ENCODE measurements at places on chromosomes 7 and 10.

- DNase-seq = no peak
These were observed 14.2 kb upstream of the PDCD4 start for GRCh38 chr10:110857265-110858171.

- DNase-seq = no peak
These were observed 192.2 kb upstream of the RHOBTB1 start for GRCh38 chr10:61136139-61136538.

DNA sequence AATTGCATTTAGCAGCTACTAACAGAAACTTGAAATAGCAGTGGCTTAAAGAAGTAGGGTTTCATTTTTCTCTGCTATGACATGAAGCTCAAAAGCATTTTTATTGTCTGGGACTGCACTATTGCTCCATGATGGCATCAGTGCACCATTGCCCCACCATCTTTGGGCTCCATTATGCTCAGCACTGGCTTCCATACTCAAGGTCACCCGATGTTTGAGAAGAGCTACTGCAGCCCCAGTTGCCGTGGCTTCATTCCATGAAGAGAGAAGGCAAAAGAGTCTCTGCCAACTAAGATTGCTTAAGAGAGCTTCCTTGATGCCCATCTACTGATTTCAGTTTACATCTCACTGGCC lies 192.2 kb upstream of the LRGUK start:
- no peak for DNase-seq

DNA sequence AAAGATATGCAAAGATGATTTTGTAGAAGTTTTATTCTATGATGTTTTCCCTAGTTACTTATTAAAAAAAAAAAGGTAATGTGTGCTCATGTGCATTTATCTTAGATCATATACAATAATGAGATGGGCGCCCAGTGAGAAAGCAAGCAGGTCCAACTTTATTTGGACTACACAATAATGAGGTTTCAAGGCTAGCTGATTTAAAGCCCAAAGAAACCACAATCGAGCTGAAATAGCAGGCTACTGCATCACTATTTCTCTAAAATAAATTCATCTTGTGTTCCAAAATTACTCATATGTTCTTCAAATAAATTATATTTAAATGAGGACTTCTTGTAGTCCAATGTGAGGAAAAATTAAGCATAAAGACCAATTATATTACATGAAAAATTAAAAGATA lies 110.1 kb downstream of the JMJD1C start:
- no peak for DNase-seq

- no peak for DNase-seq
These were observed 51.3 kb downstream of the PFKP start for GRCh38 chr10:3118641-3119091.

DNA sequence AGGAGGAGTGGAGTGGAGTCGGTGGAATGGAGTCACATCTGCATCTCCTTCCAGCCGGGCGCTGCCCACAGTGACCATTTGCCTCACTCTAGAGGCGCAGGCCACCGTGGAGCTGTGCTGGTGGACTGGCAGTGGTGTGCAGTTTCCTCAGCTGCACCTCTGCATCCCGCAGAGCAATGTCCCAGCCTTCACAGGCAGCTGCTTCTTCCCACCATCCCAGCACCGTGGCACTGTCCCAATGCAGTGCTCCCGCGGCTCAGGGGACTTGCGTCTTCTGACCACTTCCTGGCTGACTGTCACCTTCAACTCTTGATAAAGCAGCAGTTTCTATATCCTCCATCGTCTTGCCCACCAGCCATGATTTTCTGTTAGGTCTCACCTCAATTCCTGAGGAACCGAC lies 90.3 kb upstream of the SFMBT2 start:
- no peak for DNase-seq

DNA sequence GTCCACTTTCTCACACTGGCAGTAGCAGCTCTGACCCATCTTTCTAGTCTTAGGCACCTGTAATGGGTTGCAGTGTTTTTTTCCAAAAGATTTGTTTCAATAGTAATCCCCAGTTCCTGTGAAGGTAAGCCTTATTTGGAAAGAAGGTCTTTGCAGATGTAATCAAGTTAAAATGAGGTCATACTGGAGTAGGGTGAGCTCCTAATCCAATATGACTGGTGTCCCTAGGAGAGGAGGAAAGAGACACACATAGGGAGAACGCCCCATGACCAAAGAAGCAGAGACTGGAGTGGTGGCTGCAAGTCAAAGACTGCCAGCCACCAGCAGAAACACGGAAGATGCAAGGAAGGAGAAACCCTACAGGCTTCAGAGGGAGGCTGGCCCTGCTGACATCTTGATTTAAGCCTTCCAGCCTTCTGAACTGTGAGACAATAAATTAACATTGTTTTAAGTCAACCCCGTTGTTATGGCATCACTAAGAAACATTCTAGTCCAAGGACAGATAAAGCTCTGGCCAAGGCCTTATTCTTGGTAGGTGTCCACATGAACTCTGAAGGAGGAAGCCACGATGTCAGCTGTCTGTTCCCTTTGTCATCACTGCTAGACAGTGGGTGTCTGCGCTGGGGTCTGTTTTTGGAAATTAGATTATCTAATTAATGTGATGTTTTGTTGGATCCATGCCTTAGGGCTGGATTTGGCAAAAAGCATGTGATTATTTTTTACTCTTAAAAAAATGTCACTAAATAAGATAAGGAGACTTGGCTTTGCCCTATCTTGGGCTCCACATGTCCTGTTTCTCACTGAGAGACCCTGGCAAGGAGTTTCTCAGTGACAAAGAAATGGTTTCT lies 214.9 kb downstream of the KCNMA1 start:
- DNase-seq = no peak

DNA sequence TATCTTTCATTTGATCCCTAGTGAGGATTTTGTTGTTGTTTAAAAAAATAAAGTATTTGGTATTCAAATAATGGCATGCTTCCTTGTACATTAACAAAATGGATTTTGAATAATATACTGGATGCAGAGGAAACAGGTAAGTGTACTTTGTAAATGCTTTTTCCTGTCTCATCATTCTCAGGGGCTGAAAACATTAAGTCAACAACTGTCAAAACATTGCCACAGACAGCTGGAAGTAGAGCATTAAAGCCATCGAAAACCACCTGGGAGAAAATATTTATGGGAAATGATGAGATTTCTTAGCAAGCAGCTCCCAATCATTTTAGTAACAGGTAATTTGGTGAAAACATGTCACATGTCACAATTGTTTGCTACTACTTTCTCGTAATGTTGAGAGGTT lies 10.7 kb downstream of the TAS2R39 start:
- no peak for DNase-seq

DNA sequence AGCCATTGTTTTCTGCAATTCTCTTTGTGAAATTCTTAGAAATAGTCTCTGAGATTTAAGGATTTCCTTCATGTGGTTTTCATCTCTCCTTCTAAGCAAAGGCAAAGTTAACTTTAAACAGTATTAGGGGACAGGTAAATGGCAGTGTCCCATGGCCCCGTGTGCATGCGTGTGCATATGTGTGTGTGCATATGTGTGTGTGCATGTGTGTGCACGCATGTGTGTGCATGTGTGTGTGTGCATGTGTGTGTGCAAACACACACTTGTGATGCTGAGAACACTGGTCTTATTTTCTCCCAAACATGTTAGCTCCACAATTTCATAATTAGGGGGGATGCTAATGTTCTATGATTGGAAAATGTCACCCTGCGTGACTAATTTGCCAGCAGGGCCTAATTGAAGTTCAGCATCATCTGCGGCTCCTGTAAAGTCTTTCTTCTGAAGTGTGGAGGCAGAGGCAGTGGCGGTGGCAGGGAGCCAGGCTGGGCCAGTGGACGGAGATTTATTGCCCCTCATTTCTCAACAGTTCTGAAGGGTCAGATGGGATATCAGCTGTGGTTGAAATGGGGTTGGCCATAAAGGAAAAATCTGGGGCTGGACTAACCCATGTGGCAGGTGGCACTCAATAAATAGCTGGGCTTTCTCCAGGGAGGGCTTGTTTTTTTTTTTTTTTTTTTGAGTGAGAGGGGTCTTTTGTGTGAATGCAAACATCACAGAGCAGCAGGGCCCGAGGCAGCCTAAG lies 289.3 kb upstream of the PODXL start:
- no peak for DNase-seq

- no peak for DNase-seq
These were observed 288.2 kb downstream of the IPMK start for GRCh38 chr10:57979491-57979890.

- DNase-seq = no peak
These were observed 85.0 kb downstream of the BTRC start for GRCh38 chr10:101438881-101439391.

DNA sequence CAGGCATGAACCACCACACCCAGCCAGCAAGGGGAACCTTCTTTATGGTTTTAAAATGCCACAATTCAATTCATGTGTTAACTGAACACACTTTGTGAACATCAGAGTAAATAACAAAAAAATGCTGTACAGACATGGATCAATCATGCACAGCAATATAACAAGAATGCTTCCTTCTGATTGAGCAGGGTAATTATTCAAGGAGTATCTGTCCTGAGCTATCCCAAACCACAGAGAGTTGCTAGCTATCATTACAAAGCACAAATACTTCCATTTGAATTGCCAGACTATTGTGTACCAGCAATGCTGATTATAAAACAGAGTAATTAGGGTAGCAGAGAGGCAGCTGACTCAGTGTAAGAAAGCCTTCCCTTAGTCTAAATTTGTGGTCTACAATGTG lies 11.3 kb upstream of the RHOBTB1 start:
- DNase-seq = no peak

GRCh38 chr10:79242620-79243152 lies 104.6 kb upstream of the PPIF start:
- DNase-seq = peak; percentile 70

DNA sequence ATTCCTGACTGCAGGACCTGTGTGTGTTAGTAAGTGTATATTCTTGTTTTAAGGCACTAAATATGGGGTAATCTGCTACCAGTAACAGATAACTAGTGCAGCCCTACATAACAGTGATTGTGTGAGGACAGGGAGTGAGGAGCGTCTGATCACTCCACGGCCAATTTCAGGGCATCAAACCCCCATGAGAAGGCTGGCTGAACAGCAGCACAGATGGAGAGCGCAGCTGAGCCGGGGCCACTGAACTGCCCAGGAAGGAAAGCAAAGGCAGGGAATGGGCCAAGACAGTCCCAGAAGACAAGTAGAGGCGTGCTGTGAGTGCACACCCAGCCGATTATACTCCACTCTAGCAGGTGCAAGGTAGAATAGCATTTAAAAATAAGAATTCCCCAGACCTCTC lies 157.1 kb upstream of the CHST15 start:
- DNase-seq = no peak

- DNase-seq = no peak
These were observed 92.5 kb upstream of the PITRM1 start for GRCh38 chr10:3265088-3265487.

DNA sequence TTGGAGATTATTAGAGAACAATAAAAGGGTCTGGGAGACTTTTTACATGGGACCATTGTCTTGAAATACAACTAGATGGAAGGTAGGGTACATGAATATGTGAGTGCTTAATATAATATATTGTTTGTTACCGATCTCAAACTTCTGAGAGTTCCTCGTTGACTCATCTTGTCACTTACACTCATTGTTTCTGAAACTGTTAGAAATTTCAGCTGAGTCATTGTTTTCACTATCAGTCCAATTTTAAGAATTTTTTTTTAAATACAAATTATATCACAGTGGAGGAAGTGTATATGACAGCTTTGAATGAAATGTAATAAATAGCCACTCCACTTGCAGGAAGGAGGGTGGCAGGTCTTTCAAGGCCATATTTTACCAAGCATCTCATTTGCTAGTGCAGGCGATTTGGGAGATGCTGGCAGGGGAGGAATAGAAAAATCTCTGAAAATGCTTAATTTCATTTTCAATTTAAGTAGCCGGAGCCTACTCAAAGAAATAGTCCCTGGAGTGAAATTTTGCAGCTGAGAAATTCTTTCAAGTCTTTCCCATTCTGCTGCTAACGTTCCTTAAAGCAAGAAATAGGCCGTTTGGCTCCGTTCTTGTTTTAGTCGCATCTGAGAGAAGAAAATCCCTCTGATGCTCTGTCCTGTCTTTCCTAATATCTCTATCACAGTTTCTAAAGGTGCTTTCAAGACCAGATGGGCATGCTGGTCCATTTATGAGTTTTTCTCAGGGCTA lies 1404.2 kb upstream of the CELF2 start:
- DNase-seq = no peak

DNA sequence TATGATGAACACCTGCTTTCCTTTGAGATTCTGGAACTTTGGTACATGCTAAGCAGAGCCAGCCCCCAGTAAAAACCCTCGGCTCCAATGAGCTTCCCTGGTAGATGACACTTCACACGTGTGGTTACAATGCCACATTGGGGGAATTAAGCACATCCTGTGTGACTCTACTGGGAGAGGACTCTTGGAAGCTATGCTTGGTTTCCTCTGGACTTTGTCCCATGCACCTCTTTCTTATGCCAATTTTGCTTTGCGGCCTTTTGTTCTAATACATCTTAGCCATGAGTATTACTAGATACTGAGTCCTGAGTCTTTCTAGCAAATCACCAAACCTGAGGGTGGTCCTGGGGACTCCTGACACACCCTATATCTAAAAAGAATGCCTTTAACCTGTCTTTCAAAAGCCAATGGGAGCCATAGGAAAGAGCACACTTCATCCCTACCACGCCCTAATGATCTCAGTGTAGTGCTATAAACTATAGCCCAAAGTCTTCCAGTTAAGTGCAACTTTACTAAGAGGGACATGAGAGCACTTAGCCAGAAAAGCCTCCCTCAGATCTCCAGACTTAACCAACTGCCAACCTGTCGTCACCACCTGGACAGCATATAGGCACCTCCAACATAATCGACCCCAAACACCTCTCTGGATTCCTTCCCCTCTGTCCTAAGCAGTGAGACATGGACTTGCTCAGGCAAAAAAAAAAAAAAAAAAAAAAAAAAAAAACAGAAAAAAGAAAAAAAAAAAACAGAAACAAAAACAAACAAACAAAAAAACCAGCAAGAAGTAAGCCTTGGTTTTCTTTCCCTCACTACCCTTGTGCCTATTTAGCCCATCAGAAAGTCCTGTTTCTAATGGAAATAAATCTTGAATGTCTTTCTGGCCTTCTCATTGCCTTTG lies 37.4 kb downstream of the CCDC6 start:
- DNase-seq = no peak

GRCh38 chr7:17558558-17559332 lies 260.3 kb downstream of the AHR start:
- DNase-seq = no peak

- DNase-seq = no peak
These were observed 10.0 kb downstream of the CAMK2B start for GRCh38 chr7:44315301-44315903.

- DNase-seq = no peak
These were observed 24.3 kb upstream of the PDZD8 start for GRCh38 chr10:117399341-117400196.

DNA sequence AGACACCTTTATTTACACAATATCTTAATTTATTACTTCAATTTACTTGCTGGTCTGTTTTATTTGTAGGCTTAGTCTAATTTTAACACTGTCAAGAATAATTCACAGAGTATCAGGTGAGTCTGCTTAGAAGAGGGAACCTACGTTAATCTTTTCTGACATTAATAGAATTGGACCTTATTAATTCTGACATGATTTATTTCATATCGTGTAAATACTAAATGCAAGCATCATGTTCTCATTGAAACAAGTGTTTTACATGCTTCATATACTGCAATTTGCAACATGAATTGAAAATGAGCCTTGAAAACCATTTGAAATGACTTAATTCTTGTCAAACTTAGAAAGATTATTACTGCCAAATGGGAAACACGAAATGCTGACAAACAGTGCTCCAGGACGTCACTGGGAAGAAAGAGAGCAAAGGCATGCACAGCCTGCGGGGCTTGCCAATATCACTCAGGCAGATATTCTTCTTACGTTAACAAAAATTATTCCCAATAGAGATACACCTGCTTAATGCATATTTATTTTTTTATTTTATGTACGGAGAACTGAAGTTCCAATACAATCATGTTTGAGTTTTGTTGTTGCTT lies 282.0 kb upstream of the AKR1E2 start:
- no peak for DNase-seq

GRCh38 chr7:36827726-36828703 lies 103.7 kb upstream of the AOAH start:
- no peak for DNase-seq
